AG20443 (cell line): ENCODE measurements at places on chromosomes 3 and 15.
A peak's percentile ranks its signal among the peaks of the same experiment; 100 is the strongest.

GRCh38 chr15:93900476-93901400, 330.6 kb upstream of the MCTP2 start:
- DNase-seq, result no peak

GRCh38 chr3:188257384-188258026, 103.5 kb downstream of the LPP start:
- no peak for DNase-seq

- no peak for DNase-seq
Measured at GRCh38 chr3:158713094-158713499, 19.2 kb downstream of the RARRES1 start.

DNA sequence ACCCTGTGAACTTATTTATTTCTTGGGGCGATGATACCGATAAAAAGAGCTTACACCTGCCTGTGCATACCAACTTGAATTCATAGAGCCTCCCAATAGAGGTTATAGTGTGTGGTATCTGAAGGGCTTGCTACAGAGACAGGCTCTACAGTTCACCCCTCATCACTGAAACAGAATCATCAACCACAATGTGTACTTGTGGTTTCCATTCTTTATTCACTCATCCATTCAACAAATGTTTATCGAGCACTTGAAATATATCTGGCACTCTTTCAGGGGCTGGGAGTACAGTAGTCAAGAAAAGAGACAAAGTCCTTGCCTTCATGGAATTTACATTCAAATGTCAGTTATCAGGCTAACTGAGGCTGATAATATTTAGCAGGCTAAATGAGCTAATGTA, 134.4 kb upstream of the SKOR1 start:
- DNase-seq, result no peak

GRCh38 chr15:58442122-58442521, 10.3 kb downstream of the LIPC start:
- DNase-seq, result no peak

GRCh38 chr3:13883681-13884080, 3.8 kb upstream of the WNT7A start:
- no peak for DNase-seq

DNA sequence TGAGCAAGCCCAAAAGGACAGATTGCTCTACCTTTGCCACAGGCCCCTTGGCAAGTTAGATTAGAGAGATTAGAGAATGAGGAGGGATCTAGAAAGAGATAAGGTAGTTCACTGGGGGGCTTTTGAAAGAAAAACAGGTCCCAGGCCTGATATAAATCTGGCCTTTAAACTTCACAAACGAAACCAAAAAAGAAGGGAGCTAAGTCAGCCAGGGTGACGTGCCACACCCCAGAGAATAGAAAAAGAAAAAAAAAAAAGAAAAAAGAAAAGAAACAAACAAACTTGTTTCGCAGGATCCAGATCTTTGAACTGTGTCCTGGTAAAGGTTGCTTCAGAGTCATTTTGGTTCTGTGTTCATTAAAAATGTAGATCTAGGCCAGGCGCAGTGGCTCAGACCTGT, 3.6 kb downstream of the KAT2B start:
- DNase-seq, result no peak

GRCh38 chr15:81050805-81051204, 50.1 kb downstream of the TLNRD1 start:
- DNase-seq, result no peak

GRCh38 chr3:133377396-133377795, 22.5 kb upstream of the BFSP2 start:
- peak; percentile 77 for DNase-seq

GRCh38 chr15:83514584-83514983, 67.4 kb downstream of the SH3GL3 start:
- no peak for DNase-seq

- peak; percentile 54 for DNase-seq
Measured at GRCh38 chr3:98980915-98981596, 79.6 kb upstream of the DCBLD2 start.

GRCh38 chr3:8596321-8597218, 48.0 kb downstream of the SSUH2 start:
- DNase-seq, result no peak

GRCh38 chr3:187296911-187297310, 5.4 kb upstream of the MASP1 start:
- DNase-seq, result no peak

DNA sequence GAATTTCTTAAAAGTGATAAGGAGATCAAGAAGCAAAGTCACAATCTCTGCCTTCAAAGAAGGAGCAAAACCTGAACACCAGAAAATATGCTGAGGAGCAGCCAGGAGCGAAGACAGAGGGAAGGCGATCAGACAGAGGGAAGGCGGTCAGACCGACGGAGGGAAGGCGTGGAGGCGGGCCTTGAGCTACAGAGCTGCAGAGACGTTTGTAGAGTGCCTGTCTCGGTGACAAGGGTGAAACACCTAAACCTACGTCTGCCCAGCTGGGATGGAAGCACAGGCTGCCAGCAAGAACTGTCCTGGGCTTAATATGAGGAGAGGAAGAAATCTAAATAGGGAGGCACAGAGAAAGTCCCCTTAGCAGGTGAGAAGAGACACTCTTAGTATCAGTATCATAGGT, 476.0 kb downstream of the OCA2 start:
- no peak for DNase-seq

GRCh38 chr3:33482111-33482521, 41.9 kb upstream of the UBP1 start:
- DNase-seq, result no peak

- DNase-seq, result no peak
Measured at GRCh38 chr15:82934100-82934880, 18.2 kb downstream of the HOMER2 start.
